ENCODE measurements at places on chromosomes 2 and 18. TPM values are rescaled to one million over a fixed set of nuclear protein-coding genes. Genes with fewer than 3 reads are reported as not detected.
A peak's percentile ranks its signal among the peaks of the same experiment; 100 is the strongest.

The DNAH6 gene
- total RNA-seq: 0.77 TPM

DNA sequence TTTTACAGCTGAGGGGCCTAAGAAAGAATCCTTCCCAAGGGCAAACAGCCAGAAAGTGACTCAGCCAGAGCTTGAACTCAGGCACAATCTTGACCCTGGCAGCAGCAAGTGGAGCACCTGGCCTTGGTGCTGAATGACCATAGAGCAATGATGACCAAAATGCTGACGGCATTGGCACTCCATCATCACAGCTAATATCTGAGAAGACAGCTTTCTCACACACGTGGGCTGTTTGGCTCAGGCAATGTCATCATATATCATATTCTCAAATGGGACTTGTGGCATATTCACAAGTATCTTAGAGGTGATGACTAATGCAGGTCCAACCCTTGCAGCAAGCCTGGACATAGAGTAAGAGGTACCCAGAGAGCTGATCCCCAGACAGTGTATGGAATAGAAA lies 443.9 kb upstream of the MYT1L start:
- no peak for DNase-seq

GRCh38 chr18:47735041-47735702 lies 195.3 kb downstream of the SMAD2 start:
- peak; percentile 67 for DNase-seq

DNA sequence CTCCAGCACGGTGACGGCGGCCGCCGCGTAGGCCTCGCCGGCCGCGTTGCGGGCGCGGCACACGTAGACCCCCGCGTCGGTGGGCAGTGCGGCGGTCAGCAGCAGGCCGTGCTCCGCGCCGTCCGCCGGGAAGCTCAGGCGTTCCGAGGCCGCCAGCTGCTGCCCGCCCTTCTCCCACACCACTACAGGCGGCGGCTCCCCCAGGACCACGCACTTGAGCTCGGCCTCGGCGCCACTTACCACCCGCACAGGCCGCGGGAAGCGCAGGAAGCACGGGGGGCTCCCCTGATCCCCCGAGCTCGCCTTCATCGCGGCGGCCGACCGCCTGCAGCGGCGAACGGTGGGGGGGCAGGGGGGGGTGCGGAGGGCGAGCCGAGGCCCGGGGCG lies 422 bp downstream of the OBSL1 start:
- DNase-seq: no peak

GRCh38 chr18:45748501-45748900 lies 24.5 kb downstream of the SLC14A1 start:
- no peak for DNase-seq
